CMK (cell line): ENCODE measurements at places on chromosomes 2 and 18.

GRCh38 chr2:228799208-228799588, 471.9 kb downstream of the PID1 start:
- no peak for DNase-seq

DNA sequence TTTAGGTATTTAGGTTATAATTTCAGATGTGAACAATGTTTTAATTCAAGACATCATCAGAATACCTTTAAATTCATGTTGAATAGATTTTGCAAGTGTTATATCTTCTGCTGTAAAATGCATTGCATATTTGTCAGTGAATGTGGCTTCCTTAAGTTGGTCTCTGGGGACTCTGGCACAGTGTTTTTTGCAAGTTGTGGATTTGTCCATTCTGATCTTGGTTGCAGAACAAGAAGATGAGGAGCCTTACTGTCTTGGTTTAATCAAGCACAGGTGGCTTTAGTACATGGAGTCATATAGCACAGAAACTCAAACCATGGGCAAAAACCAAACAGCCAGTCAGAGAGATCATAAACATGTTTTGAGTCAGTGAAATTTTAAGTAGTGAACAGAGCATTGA, 135.7 kb downstream of the ARHGAP28 start:
- no peak for DNase-seq

DNA sequence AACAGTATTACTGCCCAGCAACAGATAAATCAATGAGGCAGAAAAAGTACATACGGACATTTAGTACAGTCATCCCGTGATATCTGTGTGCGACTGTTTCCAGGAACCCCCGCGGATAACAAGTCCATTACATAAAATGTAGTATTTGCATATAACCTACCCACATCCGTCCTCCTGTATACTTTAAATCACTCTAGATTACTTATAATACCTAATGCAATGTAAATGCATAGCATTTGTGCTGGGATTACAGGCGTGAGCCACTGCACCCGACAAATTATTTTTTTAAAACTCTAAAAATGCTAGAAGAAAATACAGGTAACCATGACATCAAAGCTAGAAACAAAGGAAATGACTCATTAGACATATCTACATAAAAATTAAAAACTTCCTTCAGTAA, 91.6 kb downstream of the FAM161A start:
- DNase-seq = no peak

GRCh38 chr18:73896685-73897084, 250.9 kb downstream of the FBXO15 start:
- no peak for DNase-seq

DNA sequence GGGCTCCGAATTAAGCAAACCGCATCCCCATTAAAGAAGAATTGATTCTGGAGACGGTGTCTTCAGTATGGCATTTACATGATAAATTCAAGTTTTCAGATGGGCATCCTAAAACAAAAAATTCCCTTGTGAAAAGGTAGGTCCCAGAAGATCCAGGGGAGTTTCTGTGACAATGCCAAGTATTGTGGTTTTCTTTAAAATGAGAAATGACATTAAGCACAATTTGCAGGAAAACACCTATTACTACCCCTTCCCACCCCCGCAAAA, 689 bp upstream of the YWHAQ start:
- DNase-seq = no peak

GRCh38 chr2:582792-583528, 94.2 kb downstream of the TMEM18 start:
- DNase-seq = no peak

- no peak for DNase-seq
Measured at GRCh38 chr2:42844366-42844765, 52.0 kb upstream of the HAAO start.

- DNase-seq = no peak
Measured at GRCh38 chr2:105926960-105927678, 182.4 kb downstream of the NCK2 start.

DNA sequence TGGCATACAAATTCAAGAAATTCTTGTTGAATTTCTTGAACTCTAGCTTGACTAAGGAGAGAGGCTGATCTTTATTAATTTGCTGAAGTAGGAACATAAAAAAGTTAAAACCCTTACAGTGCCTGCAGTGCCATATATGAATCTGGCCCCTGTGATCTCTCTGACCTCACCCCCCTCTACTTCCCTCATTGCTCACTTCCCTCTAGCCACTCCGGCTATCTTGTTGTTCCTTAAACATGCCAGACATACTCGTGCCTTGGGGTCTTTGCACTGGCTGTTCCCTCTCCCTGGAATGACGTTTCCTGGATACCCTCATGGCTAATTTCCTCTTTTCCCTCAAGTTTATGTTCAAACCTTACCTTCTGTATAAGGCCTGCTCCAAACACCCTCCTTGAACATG, 246.3 kb upstream of the SIX2 start:
- DNase-seq = no peak

DNA sequence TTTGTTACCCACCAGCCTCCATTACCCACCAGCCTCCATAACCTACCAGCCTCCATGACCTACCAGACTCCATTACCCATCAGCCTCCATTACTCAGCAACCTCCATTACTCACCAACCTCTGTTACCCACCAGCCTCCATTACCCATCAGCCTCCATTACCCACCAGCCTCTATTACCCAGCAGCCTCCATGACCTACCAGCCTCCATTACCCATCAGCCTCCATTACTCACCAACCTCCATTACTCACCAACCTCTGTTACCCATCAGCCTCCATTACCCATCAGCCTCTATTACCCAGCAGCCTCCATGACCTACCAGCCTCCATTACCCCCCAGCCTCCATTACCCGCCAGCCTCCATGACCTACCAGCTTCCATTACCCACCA, 133.3 kb upstream of the HS6ST1 start:
- no peak for DNase-seq

DNA sequence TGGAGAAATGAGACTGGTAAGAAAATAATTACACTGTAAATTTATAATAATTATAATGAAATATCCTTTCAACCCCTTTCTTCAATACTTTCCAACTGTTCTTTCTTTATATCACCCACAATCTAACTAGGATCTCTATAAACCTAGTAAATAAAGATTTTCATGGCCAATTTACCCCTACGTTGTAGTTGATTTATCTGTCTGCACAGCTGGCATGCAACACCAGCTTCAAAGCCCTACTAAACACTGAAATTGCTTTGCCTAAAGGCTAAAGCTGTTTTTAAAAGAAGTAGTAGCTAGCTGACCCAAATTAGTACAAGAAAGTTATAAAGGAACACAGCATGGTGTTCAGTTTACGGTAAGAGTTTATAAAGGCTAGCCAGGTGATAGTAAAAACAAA, 140.1 kb downstream of the NOL4 start:
- DNase-seq = no peak

DNA sequence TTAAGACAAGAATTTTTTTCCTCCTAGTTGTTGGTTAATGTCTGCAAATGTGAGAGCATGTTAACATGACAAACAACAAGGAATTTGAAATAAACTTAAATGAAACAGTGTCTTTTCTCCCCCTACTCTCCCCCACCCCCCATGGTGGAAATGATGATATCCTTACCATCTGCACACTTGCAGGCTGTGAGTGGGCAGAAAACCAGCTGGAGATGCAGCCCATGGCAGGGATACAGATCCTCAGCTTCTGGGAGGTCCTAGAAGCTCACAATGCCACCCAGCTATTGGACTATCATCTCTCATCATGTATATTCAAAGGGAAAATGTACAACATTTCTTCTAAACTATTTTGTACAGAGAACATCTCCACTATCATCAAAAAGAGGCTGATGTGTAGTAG, 196.8 kb downstream of the SLC8A1 start:
- DNase-seq = no peak

DNA sequence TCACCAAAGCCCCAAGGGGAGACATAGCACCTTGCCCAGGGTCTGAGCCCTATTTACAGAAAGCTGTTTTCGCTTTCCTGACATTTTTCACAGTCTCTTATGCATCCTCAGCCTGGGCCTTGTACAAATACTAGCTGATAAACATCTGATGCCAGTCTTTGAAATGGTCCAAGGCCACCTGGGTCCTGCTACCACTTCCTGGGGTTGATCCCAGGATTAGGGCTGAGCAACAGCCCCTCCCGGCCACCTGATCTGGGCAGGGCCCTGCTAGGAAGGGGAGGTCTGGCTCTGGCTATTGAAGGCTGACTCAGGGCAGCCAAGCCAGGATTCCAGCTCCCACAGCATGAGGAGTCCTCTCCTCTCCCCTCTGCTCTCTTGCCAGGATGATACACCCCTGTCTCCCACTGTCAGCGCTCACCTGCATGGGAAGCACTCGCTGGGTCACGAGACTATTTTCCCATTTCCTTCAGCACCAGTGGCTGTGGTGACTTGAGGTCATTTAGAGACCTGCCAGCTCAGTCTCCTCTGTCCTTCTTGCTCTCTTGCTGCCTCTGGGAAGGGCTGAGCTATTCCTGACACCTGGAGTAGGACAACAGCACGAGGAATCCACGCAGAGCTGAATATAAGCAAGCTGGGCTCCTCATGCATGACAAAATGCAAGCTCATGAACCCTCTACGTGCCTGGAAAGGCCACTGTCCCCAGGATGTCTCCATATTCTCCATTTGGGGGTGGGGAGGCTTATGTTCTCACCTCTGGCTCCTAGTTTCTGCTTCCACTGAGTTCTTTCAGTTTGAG, 53.0 kb upstream of the LGALSL start:
- DNase-seq = no peak

- no peak for DNase-seq
Measured at GRCh38 chr2:181697571-181697970, 17.3 kb upstream of the NEUROD1 start.

DNA sequence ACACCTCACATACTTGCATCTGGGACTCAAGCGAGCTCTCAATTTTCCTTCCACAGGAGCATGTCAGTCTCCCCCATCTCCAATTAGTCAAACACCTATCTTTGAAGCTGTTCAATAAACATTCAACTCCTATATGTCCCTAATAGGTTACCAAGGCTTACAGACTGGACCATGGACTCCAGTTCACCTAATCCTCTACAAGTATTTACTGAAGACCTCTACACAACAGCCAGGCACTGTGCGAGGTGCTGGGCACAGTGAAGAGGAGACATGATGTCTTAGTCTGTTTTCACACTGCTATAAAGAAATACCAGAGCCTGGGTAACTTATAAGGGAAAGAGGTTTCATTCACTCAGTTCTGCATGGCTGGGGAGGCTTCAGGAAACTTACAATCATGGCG, 129.9 kb downstream of the MYO5B start:
- DNase-seq = no peak

DNA sequence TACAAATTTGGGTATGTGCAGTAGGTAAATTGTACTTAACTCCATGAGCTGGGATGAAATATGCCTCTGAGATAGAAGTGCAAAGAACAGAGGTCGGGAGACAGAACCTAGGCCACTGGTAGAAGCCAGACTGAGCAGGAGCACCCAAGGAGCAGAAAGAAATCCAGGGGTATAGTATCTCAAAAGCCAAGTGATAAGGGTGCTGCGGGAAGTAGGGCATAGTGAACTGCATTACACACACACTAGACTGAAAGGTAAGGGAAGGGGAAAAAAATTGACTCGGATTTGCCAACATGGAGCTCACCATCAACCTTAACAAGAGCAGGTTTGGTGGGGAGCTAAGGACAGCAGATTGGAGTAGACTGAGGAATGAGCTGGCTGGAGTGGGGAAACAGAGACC, 89.3 kb upstream of the TMEM247 start:
- DNase-seq = no peak

- DNase-seq = no peak
Measured at GRCh38 chr2:226720948-226721347, 78.7 kb downstream of the IRS1 start.

DNA sequence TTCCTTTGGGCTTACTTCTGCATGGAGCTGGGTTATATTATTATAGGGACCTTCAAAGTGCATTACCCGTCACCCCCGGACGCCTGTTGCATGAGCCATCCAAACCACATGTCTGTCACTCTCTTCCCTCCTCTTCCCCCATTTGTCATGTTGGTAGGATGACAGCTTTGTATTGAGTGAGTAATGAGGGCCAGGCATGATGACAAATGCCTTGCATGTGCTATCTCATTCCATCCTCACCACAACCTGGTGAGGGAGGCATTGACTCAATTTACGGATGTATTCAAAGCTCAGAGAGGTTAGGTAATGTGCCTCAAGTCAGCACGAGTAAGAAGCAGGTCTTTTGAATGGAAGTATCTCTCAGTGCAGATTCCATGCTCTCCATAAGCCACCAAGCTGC, 510.5 kb upstream of the TNP1 start:
- DNase-seq = no peak

GRCh38 chr2:45218931-45219339, 209.7 kb upstream of the SIX2 start:
- no peak for DNase-seq

DNA sequence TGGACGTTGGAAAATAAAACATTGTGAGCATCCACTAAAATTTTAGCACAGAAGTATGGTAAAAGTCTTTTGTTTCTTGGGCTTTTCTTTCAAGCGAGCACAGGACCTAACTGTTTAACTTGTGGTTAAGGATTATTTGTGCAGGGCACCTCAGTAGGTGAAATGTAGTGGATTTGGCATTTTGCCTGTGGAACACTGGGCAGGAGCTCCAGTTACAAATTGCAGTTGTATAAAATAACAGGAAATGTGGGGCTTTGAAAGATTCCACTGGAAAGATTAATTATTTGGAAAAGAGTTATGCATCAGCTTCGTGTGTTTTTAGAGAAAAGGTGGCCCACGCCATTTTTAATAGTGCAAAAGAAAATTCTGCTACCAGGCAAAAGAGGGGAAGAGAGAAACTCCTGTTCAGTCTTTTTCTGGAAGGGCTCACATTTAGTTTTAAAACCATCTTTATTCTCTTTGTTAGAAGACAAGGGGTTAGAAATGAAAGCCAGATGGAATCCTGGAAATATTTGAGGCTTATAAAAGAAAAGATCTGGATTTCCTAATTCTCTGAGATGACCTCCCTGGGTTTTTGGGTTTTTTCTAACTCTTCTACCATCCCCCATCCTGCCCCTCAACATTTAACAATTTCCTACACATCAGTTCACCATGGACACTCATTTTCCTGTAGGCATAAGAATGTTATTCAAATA, 144.3 kb upstream of the SERTAD2 start:
- no peak for DNase-seq

- DNase-seq = no peak
Measured at GRCh38 chr18:49692906-49693716, 120.2 kb downstream of the ACAA2 start.

DNA sequence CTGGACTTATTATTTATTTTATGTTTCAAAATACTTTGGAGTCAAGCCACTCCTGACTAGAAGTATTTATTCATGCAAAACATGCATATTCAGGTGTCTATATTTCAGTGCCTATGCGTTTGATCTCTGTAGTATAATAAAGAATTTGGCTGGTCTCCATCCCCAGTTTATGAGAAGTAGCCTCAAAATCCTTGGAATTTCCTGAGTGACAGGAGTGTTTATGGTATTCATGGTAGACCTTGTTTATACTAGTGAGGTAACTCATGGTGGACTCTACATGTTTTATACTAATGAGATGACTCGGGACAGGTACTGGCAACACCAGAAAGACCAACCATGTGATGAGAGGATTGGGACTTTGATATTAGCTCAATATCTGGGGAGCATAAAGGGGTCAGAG, 43.9 kb upstream of the CSRNP3 start:
- no peak for DNase-seq
